IPS DF 19.7 (cell line): ENCODE measurements at places on chromosomes 11 and 22.

- DNase-seq = no peak
Observed at GRCh38 chr22:20793748-20794649, 20.1 kb downstream of the SERPIND1 start.

GRCh38 chr11:2419638-2420501 is 19.3 kb downstream of the TSSC4 start:
- no peak for DNase-seq

- no peak for DNase-seq
Observed at GRCh38 chr11:116189408-116190170, 583.2 kb downstream of the BUD13 start.

DNA sequence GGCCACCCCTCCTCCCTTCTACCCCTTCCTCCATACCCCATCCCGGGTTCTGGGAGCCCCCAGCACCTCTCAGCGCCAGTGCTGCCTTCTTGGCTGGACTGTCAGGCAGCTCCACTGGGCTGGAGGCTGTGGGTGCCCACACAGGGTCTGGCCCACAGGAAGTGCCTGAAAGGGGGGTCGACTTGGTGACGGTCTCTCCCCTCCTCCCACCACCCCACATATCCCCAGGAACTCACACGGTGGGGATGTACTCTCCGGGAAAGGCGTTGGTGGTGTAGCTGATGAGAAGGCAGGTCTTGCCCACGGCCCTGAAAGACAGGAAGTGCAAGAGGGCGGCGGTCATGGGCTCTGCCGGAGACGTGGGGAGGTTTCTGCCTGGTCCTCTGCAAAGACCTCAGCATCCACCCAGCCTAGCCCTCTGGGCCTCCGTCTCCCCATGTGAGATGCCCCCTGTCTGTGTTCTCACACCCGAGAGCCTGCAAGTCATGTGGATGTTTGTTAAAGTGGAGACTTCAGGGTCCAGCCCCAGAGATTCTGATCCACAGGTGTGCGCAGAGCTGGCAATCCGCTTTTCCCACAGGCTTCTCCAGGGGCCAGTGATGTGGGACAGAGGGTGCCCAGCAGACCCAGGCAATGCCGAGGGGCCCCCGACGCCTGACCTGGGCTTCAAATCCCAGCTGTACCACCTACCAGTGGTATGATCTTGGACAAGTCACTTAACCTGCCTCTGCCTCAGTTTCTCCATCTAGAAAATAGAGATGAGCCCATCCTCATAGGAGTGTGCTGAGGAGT is 2.5 kb downstream of the RAC2 start:
- DNase-seq = no peak

GRCh38 chr11:1157645-1158591 is at the start of gene MUC5AC:
Gene MUC5AC (plus strand): TSS chr11:1157953. CDS start chr11:1158000, 47 bp downstream.
- no peak for DNase-seq

GRCh38 chr22:20026996-20027601 is 6.2 kb downstream of the TANGO2 start:
- no peak for DNase-seq
